ENCODE measurements at places on chromosomes 16 and 17.

DNA sequence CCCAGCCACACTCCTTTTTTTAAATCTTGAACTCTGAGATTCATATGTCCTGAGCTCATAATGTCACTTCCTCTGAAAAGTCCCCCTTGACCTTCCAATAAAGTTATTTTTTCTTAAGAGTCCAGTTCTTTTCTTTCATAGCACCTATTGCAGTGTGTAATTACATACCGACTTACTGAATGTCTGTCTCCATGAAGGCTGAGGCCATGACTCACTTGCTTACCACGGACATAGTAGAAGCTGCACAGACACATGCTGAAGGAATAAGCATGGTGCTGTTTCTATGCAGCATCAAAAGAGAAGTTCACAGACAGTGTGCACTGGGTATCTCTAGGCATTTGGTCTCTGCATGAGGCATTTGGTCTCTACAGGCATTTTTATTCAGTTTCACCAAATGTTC, 77.2 kb downstream of the C17orf67 start:
- no peak for DNase-seq

DNA sequence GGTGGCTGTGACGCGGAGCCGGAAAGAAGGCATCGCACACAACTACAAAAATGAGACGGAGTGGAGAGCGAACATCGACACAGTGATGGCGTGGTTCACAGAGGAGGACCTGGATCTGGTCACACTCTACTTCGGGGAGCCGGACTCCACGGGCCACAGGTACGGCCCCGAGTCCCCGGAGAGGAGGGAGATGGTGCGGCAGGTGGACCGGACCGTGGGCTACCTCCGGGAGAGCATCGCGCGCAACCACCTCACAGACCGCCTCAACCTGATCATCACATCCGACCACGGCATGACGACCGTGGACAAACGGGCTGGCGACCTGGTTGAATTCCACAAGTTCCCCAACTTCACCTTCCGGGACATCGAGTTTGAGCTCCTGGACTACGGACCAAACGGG, 4.4 kb downstream of the ENPP7 start:
- DNase-seq = no peak

DNA sequence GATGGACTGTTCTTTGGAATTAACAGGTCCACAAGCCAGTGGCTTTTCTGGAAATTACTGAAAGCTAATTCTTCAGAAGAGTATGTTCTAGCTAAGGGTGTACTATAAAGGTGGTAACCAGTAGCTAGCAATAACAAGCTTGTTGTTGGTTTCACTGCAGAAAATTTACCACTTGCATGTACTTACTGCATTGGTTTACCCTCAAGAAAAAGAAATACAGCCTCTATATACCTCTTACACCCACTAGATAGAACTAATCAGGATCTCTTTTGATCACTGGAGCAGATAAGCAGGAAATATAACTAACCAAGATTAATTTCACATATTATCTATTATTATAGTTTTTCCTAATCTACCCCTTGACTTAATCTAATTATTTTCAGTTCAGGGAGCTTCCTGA, 184.9 kb upstream of the TBX2 start:
- no peak for DNase-seq

DNA sequence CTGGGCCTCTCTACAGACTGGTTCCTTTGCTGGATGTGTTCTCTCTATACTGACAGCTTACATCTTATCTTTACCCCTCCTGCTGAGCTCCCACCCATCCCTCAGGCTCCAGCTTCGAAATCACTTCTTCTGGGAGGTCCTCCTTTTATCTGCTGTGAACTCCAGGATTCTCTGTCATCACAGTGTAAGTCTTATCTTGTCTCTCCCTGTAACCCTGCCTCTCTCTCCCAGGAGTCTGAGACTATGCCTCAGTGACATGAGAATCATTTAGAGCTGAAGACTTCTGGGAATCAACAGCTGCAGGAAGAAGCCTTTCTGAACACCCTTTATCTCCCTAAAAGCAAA, 148.1 kb upstream of the HS3ST3A1 start:
- DNase-seq = no peak

- DNase-seq = no peak
These were observed 148.7 kb downstream of the FTO start for GRCh38 chr16:53852678-53853077.

DNA sequence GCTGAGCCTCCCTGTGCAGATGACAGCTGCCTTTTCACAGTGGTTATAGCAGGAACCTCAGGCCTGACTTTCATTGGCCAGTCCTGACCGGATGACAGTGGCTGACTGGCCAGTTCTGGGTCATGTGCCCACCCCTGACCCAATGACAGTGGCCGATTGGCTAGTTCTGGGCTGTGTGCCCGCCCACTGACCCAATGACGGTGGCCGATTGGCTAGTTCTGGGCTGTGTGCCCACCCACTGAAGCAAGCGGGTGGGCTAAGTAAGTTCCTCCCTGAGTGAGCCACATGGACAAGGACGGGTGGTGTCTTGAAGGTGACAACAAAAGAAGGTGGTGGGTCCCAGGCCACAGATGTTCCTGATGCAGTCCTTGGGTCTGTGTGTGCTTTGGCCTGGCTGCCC, 9.5 kb downstream of the DEF8 start:
- DNase-seq = peak; percentile 74

GRCh38 chr17:17181666-17182597, 24.2 kb downstream of the PLD6 start:
- DNase-seq = no peak

GRCh38 chr16:62177351-62178203, 141.3 kb upstream of the CDH8 start:
- peak; percentile 16 for DNase-seq

- no peak for DNase-seq
These were observed 163.0 kb upstream of the NLRP1 start for GRCh38 chr17:5747276-5747675.

DNA sequence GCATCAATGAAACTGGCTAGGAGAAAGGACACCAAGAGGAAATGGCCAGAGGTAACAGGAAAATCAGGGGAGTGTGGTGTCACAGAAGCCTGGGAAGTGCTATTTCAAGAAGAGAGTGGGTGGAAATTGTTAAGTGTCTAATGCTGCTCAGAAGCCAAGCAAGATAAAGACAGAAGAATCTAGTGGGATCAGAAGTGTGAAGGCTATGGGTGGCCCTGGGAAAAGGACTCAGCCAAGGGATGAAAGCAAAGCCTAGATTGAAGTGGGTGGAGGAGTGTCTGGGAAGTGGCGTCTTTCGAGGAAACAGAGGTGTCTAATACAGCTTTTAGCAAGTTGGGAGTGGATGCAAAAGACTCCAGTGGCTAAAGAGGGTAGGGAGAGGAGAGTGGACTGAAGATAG, 13.4 kb downstream of the PDZD9 start:
- no peak for DNase-seq

DNA sequence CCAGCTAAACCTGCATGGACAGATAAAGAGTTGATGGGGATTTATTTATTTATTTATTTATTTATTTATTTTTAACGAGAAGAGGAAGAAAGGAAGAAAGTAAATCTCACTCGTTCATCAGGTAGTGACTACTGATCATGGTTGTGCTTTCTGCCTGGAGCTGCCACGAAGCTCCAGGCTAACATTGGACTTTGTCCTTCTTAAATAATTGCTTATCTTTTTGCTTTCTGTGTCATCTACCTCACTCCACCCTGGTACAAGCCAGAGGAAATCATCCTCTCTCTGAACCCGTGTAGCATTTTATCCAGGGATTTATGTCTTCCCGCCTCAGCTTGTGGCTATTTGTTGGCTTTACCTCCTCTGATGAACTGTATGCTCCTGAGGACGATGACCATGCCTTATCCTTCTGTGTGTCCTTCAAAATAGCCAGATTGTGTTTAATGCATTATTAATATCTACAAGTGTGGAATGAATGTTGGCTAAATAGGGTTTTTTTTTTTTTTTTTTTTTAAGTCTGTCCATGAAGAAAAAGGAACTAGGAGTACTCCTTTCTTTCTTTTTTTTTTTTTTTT, 8.0 kb upstream of the SLC12A3 start:
- no peak for DNase-seq

GRCh38 chr17:33977729-33978514, 277.2 kb upstream of the CCL2 start:
- DNase-seq = no peak

- DNase-seq = no peak
These were observed 22.1 kb downstream of the RAI1 start for GRCh38 chr17:17703140-17703919.
